ENCODE measurements at places on chromosomes 16 and 17.

DNA sequence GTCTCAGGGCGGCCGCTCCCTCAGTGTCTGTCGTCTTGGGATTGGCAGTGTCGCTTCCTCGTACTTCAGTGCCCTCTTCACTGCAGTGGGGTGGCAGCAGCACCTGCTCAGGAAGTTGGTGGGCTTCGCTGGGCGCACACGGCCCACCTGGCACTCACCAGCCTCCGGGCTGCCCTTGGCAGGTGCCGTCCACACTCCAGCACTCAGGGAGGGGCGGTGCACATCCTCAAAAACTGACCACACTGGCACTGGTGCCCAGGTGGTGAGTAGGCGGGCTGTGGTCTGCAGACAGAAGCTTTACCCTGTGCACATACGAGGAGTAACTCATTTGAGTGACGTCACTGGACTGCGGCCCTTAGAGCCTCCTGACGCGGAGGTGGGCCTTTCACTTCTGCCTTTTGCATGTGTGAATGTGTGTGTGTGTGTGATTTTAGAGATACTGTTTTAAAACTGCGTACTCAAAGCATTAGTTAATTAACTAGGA lies 94.6 kb downstream of the BANP start:
- no peak for DNase-seq

DNA sequence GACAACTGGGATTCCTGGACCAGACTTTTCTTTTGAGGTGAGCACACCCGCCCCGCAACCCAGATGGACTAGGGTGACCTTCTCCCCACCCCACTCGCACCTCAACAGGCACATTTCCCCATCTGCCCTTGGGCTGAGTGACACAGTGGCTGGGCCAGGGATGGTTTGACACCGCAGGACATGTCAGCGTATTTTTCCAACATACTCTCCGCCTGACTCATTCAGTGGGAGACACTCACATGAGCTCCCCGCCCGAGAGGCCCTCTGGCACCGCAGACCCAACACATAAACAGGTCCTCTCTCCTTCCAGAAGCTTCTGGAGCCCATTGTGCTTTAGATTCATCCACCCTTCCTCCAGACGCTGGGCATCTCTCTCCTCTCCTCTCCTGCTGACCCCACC lies 69.4 kb downstream of the ZDHHC7 start:
- DNase-seq = no peak

DNA sequence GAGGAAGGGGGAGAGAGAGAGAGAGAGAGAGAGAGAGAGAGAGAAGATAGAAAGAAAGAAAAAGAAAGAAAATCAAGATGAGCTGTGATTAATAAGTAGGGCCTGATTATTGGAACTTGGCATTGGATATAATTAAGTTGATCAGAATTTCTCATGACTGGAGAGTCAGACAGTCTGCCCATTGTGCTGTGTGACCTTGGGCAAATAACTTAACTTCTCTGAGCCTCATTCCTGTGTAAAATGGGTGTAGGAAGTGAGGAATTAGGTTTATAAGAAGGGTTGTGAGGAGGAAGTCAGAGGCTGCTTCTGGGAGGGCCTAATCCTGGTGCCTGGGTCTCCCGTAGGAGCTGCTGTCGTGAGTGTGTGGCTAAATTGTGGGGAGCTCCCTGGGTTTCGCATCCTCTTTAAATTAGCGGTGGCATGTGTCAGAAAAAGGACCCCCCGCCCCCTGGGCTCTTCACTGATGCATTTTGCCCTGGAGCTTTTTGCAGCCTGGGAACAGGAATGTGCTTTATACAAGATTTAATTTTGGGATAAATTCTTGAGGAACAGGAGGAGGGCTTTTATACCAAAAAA lies 76.0 kb downstream of the CMIP start:
- DNase-seq = no peak

DNA sequence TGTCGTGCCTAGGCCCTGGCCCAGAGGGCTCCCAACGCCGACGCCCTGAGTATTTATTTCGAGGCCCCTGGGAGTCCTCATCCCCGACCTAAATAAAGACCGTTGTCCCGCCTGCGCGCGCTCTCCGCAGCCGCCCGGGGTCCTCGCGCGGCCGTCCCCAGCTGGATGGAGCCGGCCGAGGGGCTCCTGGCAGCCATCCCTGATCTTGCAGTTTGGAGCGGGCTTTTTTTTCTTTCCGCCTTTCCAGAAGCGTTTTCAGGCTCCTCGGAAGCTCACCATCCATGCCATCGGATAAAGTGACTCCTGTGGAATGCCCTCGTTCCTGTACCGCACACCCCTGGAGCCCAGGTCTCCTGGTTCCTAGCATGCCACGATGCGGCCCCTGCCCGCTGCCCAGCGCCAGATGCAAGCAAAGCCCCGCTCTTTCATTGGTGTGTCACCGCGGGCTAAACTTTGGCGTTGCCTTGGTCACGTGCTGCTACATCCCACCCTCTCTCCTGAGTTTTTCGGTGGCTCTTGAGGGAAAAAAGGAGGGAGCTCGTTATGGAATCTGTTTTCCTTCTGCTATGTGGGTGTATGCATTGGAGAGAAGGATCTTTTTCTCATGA lies 716 bp downstream of the TMEM94 start:
- peak; percentile 40 for DNase-seq

- no peak for DNase-seq
These were observed 3.5 kb upstream of the CAMKK1 start for GRCh38 chr17:3896108-3896967.

DNA sequence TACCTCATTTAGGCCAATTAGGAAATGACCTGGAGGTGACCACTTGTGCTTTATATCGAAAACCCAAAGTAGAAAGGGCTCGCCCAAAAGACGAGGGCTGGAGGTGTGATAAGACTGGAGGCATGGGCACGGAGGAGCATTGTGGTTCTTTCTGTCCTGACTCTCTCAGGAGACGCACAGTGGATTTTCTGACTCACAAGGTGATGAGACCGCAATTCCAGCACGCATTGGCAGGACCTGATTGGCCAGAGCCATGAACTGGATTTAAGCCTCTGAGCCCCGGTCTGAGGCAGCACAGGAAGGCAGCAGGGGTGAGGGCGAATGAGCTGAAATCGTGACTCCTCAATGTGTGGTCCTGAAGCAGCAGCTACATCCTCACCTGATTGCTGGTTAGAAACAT lies 559.1 kb upstream of the SALL1 start:
- no peak for DNase-seq

DNA sequence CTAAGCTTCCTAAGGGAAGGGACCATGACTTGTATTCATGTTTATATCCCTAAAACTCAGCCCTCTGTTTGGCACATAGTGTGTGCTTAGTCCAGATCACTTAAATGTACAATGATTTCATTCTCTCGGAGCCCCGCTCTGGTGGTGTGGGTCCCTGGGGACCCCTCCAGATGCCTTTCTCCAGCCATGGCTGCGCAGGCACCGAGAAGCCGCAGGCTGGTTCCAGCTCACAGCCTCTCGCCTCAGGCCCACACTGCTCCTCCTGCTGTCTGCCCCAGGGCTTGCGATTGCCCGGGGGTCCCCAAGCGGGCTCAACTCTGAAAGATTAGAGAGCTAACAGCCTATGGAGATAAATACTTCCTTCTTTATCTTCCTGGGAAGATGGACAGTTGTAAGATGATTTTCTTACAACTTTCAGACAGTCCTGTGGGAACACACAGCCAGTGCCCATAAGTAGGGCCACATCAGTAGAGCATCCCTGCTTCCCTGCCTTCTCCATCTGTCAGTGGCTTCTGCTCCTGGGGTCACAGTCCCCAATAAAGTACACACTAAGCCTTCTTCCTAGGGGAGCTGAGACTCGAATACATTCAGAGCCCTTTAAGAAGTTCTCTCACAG lies 66.2 kb downstream of the CENPV start:
- DNase-seq = no peak

GRCh38 chr17:61053469-61053868 lies 346.2 kb upstream of the TBX2 start:
- DNase-seq = no peak

DNA sequence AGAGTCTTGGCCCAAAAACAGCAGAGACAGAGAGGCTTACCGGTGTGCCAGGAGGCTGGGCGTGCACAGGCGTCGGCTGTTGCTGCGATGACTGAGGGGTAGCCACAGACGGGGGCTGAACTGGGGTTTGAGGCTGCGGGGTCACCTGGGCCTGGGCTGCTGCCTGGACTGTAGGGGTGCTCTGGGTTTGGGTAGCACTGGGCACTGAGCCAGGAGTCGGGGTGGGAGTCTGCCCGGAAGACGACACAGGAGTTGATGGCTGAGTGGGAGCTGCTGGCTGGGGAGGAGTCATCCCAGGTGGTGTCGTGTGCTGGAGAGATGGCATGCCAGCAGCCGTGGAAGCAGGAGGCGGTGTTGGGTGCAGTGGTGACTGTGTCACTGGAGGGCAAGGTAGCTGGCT lies 53.2 kb upstream of the TRAP1 start:
- DNase-seq = no peak

GRCh38 chr17:79983456-79983855 lies 52.2 kb downstream of the TBC1D16 start:
- no peak for DNase-seq

- DNase-seq = no peak
These were observed 42.4 kb upstream of the NF1 start for GRCh38 chr17:31052187-31052889.

- no peak for DNase-seq
These were observed 40.3 kb upstream of the TNRC6A start for GRCh38 chr16:24689128-24689527.

GRCh38 chr17:70168044-70168976 lies 1.0 kb upstream of the KCNJ2 start:
- no peak for DNase-seq

DNA sequence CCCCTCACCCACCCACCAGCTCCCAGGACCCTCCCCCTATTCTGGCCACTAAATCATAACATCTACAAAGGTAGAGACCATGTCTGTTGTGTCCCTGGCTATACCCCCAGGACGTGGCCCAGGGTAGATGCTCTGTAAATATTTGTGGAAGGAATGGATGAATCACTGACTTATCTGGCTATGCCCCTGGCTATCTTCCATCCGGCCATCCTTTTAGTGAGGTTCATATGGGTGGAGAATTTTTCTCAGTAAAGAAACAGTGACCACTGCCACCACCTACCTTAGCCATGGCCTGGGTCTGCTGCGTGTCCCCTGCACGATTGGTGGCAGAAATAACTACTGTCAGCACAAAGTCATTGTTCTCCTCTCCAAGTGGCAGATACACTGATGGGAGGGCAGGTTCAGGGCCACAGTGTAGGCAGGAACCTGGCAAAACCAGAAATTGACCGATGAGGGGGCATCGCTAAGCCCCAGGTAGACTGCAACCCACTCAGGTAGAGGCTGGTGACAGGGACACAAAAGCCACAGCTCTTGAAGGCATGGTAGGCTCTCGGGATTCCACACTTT lies 63.1 kb upstream of the BCO1 start:
- no peak for DNase-seq

- DNase-seq = no peak
These were observed 94.4 kb upstream of the CIBAR2 start for GRCh38 chr16:85206472-85207356.

GRCh38 chr16:4936991-4937781 lies at the start of gene PPL:
PPL (minus strand) TSS chr16:4937148; CDS start chr16:4937045, 103 bp downstream.
- DNase-seq = no peak

GRCh38 chr17:75390982-75391381 lies 14.5 kb downstream of the GRB2 start:
- no peak for DNase-seq

- DNase-seq = no peak
These were observed 23.6 kb downstream of the ADAD2 start for GRCh38 chr16:84214451-84215066.

- peak; percentile 97 for DNase-seq
These were observed 11.0 kb downstream of the HEXIM2 start for GRCh38 chr17:45172541-45173286.

DNA sequence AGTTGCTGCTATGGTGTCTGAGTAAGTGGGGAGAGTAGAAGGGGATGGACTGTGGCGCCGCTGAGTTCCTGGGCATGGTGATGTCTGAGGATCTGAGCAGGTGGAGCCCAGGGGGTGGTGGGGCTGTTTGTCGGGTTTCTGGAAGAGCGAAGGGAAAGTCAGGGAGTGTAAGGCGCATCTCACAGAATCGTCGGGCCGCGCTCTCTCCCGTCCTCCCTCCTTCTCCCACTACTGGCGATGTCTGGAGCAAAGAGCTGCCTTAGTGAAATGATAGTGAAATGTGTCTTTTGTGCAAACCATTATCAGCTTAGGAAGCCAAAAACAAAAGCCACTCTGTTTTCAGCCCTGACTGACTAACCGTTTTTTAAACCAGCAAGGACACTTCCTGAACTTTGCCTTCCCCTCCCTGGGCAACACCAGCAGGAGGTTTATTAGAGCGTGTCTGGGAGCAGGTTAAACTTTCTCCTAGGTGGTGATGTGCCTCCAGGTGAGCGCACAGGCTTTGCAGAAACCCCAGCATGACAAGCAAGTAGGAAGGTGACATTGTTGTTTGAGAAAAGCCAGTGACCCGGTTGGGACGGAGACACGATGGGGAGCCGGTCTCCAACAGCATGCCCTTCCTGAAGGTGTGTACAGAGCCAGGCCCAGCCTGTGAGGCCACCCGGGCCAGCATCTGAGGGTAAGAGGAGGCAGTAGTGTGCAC lies 49.1 kb downstream of the RAB11FIP3 start:
- no peak for DNase-seq

- DNase-seq = no peak
These were observed 56.9 kb upstream of the ACSF3 start for GRCh38 chr16:89036776-89037175.

- DNase-seq = no peak
These were observed 4.9 kb upstream of the ASGR1 start for GRCh38 chr17:7184091-7184488.

- DNase-seq = peak; percentile 63
These were observed 15.9 kb downstream of the ARHGAP23 start for GRCh38 chr17:38444151-38444550.

GRCh38 chr16:81313701-81314602 lies 810 bp upstream of the GAN start:
- peak; percentile 6 for DNase-seq

DNA sequence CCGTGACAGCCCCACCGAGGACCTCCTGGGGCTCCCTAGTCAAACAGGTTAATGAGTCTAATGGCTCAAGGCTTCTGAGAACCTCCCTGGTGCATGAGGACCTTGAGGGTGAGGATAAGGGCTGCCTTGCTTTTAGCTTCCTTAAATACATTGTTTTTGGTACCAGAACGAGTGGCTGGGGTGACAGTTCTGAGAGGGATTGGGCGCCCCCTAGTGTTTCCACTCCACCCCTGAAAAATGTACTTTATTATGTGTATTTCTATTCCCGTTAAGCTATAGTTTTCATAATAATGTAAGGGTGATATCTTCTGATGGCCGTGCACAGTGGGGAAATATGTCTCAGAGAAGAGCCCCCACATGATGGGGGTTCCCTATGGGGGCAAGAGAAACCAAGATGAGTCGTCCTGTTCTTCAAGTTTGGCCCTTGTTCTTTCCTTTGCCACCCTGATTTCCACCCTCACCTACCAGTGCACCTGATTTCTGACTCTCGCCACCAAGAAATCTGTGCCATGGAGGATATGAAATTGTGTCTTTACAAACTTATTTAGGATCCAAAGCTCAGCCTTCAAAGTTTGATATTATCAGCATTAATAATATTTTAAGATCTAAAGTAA lies 14.5 kb upstream of the VWA3A start:
- peak; percentile 71 for DNase-seq

DNA sequence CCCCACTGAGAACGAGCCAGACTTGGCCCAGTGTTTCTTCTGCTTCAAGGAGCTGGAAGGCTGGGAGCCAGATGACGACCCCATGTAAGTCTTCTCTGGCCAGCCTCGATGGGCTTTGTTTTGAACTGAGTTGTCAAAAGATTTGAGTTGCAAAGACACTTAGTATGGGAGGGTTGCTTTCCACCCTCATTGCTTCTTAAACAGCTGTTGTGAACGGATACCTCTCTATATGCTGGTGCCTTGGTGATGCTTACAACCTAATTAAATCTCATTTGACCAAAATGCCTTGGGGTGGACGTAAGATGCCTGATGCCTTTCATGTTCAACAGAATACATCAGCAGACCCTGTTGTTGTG lies 631 bp downstream of the BIRC5 start:
- peak; percentile 19 for DNase-seq

All from DND-41 (cell line).